ENCODE measurements at places on chromosomes 1 and 21.
A peak's percentile ranks its signal among the peaks of the same experiment; 100 is the strongest.

GRCh38 chr21:42129300-42130266, 58.5 kb downstream of the UMODL1 start:
- no peak for DNase-seq

GRCh38 chr1:27130798-27131197, 24.1 kb downstream of the SLC9A1 start:
- peak; percentile 90 for DNase-seq

GRCh38 chr1:201172999-201173610, 17.5 kb upstream of the IGFN1 start:
- DNase-seq, result no peak

DNA sequence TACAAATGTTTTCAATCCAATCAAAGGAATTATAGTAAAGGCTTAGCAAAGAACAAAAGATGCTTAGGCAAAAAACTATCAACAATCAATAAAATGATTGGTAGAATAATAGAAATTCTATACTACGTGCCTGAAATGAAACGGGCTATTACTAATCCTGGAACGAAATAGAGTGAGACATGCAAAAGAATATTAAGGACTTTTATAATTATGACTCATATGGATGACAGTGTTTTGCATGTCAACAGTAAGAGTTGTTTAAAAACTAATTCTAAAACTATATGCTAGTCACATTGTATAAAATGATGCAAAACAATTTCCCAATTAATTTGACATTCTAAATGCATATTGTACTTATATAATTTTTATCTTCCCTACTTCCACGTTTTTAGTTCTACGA, 35.6 kb downstream of the LRRIQ3 start:
- DNase-seq, result no peak

- no peak for DNase-seq
Observed at GRCh38 chr1:24344090-24344742, 25.1 kb downstream of the GRHL3 start.

GRCh38 chr1:180181048-180181447, 26.4 kb downstream of the QSOX1 start:
- DNase-seq, result no peak

- DNase-seq, result no peak
Observed at GRCh38 chr21:42006765-42007164, 3.4 kb downstream of the ZBTB21 start.

DNA sequence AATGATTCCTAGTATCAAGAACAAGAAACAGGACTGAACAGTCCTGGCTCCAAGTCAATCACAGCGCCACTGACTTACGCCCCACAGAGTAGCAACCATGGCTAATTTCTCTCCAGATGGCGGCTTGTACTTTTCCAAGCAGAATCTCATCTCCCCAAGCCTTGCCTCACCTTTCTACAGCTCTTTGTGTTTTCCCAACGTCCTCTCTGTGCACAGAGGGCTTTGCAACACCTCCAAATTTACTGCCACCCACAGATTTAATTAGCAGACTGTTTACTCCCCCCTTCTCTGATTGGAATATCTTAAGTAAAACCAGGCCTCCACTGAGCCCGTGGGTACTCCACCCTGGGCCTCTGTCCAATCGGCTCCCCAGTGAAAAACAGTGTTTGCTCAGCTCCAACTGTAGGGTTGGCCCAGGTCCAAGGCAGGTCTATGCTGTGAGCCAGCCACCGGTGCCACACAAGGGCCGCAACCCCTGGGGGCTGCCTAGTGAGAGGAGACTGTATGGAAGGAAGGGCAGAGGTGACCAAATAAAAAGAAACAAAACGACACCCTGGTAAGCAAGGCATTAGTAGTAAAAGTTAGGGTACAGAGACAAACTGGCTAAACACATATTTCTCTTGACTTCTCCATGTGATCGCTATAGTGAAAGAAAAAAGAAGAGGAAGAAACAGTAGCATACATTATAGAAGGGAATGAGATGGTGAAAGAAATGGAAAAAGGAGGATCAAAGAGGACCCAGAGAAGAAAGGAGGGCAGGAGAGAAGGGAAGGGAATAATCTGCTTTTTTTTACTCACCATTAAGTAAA, 128.4 kb upstream of the SOD1 start:
- DNase-seq, result peak; percentile 77

GRCh38 chr1:217425422-217425821, 205.5 kb downstream of the GPATCH2 start:
- no peak for DNase-seq

GRCh38 chr1:206517784-206518183, 10.5 kb downstream of the RASSF5 start:
- DNase-seq, result no peak

DNA sequence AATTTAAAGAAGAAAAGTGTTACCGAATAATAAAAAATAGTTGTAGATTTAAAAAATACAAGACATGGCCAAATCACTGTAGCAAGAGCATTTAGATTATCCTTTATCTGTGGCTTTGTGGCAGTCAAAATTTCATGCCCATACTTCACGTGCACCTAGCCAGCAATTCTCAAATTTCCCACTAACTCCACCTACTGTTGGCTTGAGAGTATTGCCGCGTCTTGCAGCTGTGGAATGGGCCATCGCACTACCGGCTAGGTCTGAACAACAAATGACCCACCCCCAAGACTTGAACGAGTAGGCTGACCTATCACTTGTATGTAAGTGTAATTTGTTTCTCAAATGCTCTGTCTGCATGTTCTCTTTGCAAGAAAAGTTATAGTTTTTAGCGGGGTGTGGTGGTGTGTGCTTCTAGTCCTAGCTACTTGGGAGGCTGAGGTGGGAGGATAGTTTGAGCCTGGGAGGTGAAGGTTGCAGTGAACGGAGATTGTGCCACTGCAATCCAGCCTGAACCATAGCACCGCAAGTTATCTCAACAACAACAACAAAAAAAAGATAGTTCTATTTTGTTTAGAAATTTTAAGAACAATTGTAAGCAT, 4.1 kb downstream of the KRTAP13-4 start:
- DNase-seq, result peak; percentile 37

DNA sequence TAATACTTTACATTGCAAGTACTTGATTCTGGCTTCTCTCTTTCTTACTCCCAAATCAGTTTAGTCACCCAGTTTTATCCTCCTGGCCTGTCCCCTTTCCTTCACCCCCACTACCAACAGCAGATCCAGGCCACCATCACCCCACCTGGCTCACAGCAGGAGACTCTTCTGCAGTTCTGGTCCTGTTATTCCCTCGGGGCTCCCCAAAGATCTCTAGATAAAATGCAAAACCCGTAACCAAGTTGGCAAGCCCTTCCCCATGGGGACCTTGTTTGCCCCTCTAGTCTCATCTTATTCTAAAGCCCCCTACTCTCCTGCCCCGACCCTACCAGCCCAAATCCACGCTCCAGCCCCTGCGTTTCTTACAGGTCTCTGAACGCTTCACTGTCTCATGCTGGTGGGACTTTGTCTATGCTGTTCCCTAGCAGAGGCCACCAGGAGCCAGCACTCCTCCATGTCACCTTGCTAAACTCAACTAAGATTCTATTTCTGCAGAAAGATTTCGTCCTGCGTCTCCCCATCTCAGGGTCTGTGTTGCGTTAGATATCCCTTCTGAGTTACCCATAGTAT, 4.0 kb downstream of the ABCG1 start:
- no peak for DNase-seq

DNA sequence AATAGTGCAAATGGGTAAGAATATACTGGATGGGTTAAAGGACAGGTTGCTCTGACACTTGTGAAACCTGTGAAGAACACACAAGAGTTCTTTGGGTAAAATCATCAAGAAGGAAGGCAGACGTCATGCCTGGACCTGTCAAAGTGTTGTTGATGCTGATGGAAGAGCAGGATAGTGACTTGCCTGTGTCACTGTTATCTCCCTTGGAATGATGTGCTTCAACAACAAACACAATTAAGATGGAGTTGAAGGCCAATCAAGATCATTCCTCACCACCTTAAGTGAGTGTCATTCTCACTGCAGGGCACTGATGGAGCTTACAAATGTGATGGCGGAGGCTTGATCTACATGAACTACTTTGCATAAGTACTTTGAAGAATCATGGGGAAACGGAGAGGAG, 73.2 kb downstream of the LRRN2 start:
- no peak for DNase-seq

DNA sequence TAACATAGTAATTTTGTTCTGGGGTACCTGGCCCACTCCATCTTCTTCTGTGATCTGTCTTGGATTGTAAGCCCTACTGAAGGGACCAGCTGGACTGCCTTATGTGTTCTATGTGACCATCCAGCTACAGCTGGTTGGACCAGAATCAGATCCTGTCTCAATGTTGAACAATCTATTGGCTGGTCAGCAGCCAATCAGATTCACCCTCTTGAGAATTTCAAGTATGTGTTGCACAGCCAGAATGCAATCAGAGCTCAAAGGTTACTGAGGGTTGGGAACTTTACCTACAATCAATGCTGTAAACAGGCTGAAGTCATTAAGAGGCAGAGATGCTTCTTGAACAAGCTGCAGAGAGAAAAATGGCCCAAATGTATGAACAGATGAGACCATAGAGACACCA, 61.9 kb downstream of the KCNC4 start:
- no peak for DNase-seq

- DNase-seq, result no peak
Observed at GRCh38 chr1:33852711-33853110, 11.2 kb upstream of the HMGB4 start.

DNA sequence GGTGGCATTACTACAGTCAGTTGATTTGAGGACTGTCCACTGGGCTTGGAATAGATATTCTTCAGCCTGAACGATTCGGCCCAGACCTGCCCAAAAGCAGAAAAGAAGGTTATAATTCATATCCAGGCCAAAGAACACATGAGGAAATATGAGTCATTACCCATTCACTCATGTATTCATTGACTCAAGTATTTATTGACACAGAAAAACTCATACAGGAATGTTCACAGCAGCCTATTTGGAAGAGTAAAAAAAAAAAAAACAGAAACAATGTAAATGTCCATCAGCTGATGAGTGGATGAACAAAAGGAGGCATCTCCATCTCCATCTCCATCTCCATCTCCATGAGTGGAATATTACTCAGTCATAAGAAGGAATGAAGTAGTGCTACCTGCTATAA, 15.9 kb downstream of the ZMYND12 start:
- DNase-seq, result no peak

DNA sequence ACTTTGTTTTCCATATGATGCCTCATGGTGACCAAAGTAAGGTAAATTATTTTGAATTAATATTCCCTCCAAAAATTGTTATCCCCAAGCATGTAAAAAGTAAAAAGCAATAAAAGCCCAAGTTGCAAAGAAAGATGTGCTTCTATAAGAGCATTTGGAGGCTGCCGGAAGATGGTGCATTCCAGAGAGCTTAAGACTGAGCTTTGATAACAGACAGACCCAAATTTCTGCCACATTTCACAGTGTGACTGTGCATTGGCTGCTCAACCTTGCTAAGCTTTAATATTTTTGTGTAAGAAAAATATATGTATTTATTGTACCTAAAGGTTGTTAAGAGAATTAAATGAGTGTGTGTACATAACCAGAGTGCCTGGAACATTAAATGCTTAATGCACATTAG, 67.9 kb downstream of the CYYR1 start:
- peak; percentile 11 for DNase-seq

DNA sequence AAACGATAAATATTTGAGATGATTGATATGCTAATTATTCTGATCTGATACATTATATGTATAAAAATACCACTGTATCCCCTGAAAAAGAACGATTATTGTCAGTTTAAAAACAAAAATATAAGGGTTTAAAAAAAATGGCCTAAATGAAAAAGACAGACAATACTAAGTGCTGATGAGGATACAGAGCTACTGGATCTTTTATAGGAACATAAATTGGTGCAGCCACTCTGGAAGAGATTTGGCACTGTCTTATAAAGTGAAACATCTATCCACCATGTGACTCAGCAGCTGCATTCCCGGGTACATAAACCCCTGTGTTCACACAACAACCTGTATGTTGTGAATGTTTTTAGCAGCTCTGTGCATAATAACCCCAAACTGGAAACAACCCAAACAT, 44.2 kb downstream of the KAZN start:
- DNase-seq, result no peak

DNA sequence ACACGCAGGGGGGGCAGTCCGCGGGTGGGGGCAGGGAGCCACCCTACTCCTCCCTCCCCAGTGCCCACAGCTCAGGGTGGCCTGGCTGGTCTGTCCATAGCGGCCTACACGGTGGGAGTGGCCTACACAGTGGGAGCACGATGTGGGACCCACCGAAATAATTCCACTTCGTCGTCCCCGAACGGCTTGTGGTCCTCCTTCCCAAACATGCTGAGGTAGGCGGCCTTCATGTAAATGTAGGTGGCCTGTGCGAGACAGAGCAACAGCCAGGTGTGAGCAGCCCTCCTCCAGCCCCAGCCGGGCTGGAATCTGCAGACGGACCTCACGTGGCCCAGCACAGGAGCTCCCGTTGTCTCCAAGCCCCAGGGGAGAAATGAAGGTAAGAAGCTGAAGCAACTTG, 34.4 kb downstream of the TTC39A start:
- DNase-seq, result peak; percentile 13

DNA sequence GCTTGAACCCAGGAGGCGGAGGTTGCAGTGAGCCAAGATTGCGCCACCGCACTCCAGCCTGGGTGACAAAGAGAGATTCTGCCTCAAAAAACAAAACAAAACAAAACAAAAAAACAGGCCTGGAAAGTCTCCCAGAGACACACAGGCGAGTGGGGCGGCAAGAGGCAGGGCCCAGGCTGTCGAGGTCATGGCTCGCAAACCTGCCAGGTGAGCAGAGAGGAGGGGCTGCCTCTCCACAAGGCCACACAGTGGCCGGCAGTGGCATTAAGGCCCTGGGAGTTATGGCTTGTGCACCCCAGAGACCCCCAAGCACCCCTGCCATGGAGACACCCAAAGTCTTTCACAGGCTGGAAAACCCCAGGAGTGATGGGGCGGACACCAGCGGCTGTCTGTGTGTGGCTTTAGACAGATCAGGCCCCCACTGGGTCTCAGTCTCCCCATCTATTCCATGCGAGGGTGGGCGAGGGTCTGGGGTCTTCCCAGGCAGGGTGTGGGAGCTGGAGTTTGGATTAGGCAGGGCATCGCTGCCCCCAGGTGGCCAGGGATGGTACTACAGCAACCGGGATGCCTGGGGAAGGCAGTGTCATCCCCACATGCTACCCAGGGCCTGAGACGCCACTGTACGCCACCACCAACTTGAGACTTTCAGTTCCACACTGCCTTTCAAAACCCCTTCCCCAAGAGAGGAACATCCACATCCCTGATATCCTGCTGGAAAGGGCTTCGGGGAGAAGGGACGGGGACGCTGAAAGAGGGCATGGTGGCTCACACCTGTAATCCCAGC, 7.3 kb upstream of the CTRC start:
- DNase-seq, result peak; percentile 86
